ENCODE measurements at places on chromosomes 1 and 21.

- DNase-seq, result peak; percentile 70
These were observed 54.7 kb upstream of the ABCG1 start for GRCh38 chr21:42164064-42164789.

DNA sequence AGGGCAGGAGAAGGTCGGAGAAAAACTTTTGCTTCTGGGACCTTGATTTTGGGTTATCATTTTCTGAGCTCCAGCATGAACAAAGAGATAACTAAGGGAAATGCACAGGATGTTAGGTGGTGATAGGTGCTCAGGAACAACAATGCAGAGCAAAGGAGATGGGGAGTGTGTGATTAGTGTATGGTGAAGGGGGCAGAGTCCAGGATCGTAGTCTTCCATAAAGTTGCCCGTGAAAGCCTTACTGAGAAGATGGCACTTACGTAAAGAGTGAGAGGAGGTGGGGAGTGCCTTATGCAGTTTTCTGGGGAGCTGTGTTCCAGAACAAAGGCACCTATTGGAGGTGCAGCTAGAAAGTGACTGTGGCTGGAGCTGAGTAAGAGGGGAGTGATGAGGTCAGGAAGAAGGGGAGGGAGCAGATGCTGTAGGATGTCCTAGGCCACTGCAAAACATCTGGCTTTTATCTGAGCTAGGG lies 11.6 kb downstream of the KCNK1 start:
- DNase-seq, result no peak

- no peak for DNase-seq
These were observed 689 bp upstream of the GPR137B start for GRCh38 chr1:236141447-236142252.

DNA sequence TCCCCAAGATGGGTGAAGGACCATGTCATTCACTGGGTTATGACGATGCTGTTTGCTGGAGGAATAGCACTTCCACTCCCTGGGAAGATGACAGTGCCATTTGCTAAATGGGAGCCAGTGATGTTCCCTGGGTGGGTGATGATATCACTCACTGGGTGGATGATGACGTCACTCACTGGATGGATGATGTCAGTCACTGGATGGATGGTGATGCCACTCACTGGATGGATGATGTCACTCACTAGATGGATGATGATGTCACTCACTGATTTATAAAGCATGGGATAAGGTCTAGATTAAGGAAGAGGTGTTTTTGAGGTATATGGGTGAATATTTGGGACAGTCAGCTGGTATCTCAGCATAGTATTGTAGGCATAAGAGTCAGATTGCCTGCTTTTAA lies 457.2 kb downstream of the AJAP1 start:
- DNase-seq, result no peak

DNA sequence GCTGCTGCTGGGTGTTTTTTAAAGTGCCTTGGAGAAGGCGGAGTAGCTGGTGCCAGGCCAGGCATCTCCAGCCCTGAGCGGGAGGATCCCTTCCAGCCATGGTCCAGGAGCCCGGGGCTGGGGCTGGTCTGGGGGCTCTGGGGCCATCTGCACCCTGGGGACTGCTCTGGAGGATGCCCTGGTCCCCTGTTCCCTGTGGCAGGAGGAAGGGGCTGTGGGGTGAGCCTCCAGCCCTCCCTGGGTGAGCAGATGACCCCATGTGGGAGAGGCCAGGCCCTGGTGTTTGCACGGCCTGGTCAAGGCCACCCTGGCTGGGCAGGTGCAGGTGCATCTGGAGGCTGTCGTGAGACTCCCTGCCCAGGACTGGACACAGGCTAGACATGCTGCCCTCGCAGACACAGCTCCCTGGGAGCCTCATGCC lies 56.7 kb downstream of the SLX9 start:
- DNase-seq, result no peak

DNA sequence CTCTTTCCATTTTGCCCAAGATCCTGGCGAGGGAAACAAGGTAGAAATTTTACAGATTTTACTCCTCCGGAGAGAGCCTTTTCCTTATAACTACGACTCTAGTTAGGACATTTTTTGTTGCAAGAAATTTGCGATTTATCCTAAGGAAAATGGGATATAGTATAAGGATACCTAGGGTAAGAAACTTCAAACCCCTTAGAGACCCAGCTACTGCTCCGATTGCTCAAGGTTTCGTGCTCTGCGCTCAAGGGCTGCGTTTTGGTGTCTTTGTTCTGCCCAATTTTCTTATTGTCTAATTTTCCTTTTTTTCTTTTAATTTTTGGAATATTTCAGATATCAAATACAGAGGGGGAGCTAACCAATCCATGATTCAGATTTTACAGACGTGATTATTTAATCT lies 1.5 kb downstream of the TTC3 start:
- DNase-seq, result no peak

- no peak for DNase-seq
These were observed 96.5 kb downstream of the FMN2 start for GRCh38 chr1:240188139-240188538.

DNA sequence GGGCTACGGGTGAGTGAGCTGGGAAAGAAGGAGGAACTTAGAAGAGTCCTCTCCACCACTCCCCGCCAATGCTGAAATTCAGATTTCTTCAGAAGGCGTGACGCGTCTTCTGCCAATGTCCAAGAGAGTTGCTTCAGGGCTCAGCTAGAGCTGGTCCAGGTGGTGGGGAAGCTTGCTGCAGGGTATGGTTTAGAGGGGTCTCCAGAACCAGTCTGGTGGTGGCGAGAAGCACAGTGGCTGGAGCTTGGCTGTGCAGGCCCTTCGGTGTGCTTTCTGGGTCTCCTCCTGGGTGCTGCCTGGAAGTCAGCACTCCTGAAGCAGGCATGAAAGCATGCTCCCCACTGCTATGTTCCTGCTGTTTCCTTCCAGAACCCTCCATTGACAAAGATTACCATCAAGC lies 387.2 kb downstream of the PTPRU start:
- DNase-seq, result no peak

DNA sequence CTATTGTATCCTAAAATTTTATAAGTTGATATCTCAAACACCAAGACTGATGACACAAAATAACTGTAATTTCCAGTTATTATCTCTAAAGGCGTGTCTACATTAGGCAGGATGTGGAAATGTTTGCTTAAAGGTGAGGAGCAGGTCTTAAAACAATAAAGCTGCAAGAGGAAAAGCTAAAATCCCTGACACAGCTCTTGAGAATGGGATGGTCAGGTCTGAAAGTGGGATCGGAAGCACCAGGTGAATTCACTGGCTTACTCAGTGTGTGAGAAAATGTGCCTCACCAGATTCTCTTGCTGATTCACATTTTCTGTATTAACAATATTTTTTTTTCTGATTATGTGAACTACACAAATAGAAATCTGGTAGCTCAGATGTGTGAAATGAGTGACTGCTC lies 421.9 kb upstream of the ADAMTS5 start:
- DNase-seq, result no peak

- no peak for DNase-seq
These were observed 167.1 kb upstream of the OLFM3 start for GRCh38 chr1:102163799-102164198.

DNA sequence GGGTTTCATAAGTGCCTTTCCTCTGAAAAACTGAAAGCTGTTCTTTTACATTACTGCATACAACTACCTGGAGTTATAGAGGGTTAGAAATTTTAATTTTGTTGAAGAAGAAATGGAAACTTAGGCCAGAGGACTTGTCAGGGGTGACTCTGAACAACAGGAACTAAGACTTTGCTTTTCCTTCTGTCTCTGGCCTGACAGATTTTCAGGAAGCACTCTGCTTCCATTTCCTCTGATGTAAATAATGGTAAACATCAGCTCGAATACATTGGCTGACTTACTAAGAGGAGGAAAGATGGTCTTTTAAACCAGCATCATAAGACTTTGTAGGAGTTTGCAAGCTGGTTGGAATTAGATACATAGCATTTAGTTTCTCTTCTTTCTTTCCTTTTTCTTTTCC lies 27.1 kb upstream of the PLEKHM2 start:
- no peak for DNase-seq

GRCh38 chr21:15748586-15748985 lies 18.8 kb downstream of the USP25 start:
- no peak for DNase-seq

GRCh38 chr1:59013928-59014279 lies 230.1 kb upstream of the JUN start:
- no peak for DNase-seq

Measured in CD4-positive, alpha-beta T cell treated with Interleukin-10 for 1 hour (primary cell).